Smooth muscle cell of bladder (primary cell): ENCODE measurements at places on chromosomes 2 and 18. TPM values are rescaled to one million over a fixed set of nuclear protein-coding genes. Genes with fewer than 3 reads are reported as not detected.

FZD7 gene
- total RNA-seq: 68.4 and 109 TPM in 2 replicates

HOXD11 gene
- total RNA-seq: 0.14 and 0.18 TPM in 2 replicates

LIMS2 gene
- total RNA-seq: 2.8 and 3.1 TPM in 2 replicates

FMNL2 gene
- 20.8 and 21.2 TPM in 2 replicates for total RNA-seq

DSC2 gene
- total RNA-seq: under 0.01 TPM in 1 of 2 replicates, not detected in the other

ACVR1C gene
- total RNA-seq: under 0.01 and 0.09 TPM in 2 replicates

NLRC4 gene
- total RNA-seq: not detected in 2 replicates
